CD4-positive, alpha-beta T cell treated with Interleukin-17A for 4 hours (primary cell): ENCODE measurements at places on chromosomes 11 and 22.
A peak's percentile ranks its signal among the peaks of the same experiment; 100 is the strongest.

- no peak for DNase-seq
Measured at GRCh38 chr22:43431808-43432554, 20.2 kb downstream of the MPPED1 start.

DNA sequence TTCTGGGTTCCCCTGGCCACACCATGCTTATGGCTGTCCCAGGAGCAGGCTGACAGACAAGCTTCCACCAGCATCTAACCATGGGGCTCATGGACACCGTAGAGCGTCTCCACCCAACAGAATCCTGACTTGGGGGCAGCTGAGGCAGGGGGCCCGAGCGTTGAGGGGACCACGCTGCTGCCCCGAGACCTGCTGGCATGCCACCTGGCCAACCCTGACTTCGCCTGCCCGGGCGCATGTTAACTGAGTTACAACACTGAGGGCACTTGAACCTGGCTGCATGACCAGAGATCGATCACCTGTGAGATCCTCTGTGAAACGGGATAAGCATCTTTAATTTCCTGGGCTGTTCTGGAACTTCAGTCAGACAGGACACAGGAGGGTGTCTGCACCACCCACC is 13.7 kb downstream of the PPM1F start:
- no peak for DNase-seq

DNA sequence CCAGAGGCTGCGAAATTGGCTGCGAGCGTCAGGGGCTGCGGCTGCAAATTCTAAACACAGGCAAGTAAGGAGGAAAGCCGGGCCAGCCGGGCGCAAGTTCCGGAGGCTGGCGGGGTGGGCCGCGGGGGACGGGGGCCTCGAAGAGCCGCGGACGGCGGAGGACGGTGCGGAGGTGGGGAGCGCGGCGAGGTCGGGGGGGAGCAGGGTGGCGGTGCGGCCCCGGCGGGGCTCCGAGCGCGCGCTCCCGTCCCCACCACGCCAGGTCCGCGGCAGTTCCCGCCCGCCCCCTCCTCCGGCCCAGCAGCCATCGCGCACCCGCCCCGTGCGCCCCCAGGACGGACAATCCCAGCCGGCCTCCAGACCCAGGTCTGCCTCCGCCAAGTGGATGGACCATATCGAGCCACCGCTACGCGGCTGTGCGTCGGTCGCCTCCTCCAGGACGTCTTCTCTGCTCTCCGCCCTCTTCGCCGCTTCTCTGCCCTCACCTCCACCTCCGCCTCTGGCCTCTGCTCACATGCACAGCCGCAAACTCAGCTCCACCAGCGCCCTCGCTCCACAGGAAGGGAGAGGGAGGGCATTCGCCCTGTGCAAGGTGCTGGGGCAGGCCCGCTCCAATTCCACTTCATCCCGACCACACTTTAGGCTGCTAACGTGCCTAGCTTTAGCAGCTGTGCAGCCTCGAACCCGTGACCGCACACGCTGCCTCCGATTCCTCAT is 7.2 kb downstream of the ELFN2 start:
- peak; percentile 46 for DNase-seq

DNA sequence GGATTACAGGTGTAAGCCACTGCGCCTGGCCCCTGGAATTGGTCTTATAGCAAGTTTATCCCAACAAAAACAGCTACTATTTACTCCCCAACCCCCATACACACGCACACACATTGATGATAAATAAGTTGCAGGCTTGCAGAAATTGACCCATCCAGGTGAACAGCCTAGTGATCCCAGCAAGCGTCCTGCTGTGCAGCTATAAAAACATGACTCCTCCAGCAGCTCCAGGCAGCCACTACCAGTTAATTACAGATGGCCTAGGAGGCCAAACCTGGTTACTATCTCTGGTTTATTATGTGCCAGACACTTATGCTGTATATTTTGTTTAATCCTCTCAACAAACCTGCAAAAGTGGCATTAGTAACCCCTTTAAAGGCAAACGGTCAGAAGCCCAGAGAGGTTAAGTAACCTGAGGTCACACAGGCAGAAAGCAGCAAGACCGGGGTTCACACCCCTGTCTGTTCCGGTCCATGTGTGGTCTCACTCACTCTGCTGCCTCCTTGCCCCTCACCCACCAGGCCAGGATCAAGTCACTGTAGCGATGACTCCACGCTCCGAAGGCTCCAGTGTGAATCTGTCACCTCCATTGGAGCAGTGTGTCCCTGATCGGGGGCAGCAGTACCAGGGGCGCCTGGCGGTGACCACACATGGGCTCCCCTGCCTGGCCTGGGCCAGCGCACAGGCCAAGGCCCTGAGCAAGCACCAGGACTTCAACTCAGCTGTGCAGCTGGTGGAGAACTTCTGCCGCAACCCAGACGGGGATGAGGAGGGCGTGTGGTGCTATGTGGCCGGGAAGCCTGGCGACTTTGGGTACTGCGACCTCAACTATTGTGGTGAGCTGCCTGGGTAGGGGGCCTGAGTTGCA is 6.6 kb downstream of the F2 start:
- DNase-seq: no peak

DNA sequence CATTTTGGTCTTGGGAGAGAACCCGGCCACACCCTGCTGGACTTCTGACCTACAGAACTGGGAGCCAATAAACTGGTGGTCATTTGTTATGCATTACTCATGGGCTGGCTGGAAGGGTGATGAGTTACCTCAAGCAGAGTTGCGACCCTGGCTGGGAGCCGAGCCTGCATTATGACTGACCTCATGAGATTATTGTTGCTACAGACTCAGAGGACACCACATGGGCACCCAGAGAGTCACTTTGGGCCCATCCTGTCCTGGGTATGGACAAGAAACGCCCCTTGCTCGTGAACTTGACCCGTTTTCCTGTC is 531.7 kb downstream of the TBC1D22A start:
- DNase-seq: no peak

- no peak for DNase-seq
Measured at GRCh38 chr11:14980854-14981253, 8.7 kb upstream of the CALCA start.

DNA sequence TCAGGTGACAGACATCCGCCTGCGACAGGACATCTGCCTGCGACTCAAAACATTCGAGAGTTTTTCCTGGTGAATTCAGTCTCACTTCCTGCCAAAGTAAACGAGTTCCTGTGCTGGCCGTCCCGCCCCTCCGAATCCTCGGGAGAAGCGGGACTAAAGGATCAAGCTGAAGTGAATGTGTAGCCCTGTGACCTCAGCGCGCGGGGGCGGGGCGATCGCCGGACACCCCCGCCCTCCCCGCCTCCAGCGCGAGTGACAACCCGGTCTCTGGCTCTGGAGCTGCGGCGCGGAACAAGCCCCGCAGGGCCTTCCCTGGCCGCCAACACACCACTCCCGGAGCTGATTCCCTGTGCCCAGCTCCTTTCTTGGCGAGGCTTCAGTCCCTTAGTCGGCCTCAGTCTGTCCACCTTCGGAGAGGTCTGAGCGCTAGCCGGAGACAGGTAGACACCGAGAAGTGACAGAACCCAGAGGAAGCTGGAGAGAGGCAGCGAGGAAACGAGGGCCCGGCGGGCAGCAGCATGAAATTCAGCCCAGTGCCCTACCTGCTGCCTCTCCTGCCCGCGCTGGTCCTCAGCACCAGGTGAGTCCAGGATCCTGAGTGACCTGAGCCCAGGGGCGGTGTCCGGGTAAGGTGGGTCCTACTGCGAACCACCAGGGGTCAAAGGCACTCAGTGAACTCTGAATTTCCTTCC is 766.4 kb upstream of the LUZP2 start:
- DNase-seq: no peak

DNA sequence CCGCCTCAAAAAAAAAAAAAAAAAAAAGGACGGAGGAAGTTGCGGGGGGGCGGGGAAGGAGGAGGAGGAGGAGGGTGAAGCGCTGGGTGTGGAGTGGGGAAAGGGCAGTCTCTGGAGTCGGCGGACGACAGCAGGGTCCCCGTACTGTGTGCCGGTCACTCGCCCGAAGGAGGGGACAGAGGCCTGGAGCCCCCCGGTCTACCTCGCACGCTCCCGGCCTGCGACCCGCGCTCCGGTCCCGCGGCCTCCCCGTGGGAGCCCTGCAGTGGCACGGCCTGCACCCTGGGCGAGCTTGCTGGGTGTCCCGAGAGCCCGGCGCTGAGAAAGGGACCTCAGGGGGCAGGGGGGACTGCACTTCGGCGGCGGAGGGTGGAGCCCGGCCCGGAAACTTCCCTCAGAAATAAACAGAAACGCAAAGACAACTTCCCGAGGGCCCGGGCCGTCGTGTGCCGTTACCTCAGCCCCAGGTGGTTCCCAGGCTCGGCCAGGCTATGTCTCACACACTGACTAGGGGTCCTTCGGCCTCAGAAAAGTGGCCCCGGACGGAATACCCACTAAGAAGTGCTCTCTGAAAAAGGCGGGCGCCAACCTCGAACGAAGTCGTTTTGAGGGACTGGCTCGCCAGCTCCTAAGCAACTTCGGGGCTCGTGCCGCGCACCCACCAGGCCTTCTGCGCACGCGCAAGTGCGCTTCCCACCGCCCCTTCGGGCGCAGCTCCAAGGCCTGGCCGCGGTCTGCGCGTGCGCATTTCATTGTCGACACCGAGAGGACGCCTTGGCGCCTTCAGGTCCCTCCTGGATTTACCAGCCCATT is at the start of gene MAJIN:
MAJIN (minus strand) TSS at position 688 of the 813 bp plus-strand sequence. CDS start 12,703 bp downstream, outside the sequence.
- peak; percentile 94 for DNase-seq

DNA sequence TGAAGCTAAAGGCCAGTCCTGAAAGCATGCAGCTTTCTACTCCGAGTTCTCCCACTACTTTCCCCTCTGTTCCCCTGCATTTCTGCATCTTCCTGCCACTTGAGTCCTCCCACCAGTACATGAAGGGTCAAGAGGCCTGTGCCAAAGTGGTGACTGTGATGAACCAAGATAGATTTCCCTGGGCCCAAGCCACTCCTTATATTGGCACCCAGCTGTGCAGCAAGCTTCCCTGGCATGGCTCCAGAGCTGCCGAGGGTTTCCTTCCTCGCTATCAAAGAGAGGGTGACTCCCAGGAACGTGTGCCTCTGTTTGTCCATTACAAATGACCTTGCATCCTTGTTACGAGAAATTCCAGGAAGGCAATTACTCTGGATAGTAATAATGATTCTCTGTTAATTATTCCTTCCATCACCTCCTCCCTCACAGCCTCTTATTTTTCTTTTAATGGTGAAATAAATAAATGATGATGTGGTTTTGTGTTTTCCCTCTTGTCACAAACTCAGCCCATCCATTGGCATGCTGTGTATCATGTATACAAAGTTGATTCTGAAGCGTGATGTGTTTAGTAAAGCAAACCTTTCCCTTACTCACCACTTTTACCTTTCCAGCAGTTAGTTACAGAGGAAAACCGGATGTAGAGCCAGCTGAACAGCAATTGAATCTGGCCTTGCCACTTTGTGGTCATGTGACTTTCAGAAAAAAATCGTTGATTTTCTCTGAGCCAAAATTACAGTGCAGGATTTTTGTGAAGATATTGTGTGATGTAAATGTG is 8.3 kb downstream of the SRSF8 start:
- no peak for DNase-seq

- no peak for DNase-seq
Measured at GRCh38 chr11:126345759-126346585, 9.5 kb upstream of the ST3GAL4 start.

GRCh38 chr11:31996159-31996881 is 94.6 kb upstream of the RCN1 start:
- DNase-seq: no peak

DNA sequence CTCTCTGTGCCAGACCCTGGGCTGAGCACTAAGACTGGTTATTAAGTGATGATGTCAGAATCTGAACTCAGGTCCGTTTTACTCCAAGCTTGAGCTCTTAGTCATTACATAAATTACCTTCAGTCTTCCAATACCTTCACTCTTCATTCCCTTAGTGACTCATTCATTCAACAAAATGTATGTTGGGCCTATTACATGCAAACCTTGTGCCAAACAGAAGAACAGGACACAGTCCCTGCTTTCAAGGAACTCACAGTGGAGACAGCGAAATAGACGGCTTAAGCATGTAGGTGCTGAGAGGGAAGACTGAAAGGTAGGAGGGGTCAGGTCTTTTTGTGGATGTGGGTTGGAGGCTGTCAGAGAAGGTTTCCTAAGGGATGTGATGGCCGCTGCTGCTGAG is 3.3 kb downstream of the KCTD14 start:
- DNase-seq: no peak

- peak; percentile 62 for DNase-seq
Measured at GRCh38 chr11:107916671-107917241, 11.5 kb upstream of the RAB39A start.

- DNase-seq: no peak
Measured at GRCh38 chr11:32584921-32585320, 1.3 kb downstream of the EIF3M start.

DNA sequence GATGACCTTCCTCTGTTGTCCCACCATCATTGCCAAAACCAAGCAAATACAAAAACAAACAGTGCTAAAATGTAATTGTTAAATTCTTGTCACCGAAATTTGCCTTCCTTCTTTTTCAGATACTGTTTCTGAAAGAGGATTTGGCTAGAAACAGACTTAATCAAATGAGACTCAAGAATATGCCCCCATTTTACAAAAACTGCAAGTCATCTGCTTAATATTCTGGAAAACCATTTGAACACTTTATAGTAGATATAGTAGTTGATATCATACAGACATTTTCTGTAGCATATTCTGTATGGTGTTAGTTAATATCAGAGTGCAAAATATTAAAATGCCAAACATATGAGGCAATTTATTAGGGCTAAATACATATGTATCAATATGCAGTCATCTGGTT is 3.5 kb downstream of the OR5M1 start:
- DNase-seq: no peak

GRCh38 chr22:20889025-20889704 is 28.0 kb upstream of the CRKL start:
- DNase-seq: no peak

- no peak for DNase-seq
Measured at GRCh38 chr22:32814285-32814860, 12.9 kb downstream of the TIMP3 start.

DNA sequence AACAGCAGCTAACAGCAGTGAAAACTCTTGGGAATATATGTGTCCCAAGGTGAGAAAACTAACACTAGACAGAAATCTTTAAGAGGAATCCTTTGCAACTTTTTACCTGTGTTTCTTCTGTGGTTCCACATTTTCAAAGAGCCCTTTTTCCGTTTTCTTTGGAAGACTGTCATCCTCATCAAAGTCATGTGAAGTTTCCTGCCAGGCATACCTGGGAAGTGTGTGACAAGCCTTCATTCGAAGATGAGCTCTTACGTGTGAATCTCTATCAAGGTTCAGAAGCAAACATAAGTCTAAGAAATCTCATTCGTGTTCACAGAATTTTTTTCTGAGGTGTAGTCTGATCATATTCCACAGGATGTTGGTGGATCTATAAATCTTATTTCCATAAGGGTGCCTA is 330.6 kb upstream of the MPPED2 start:
- DNase-seq: no peak

DNA sequence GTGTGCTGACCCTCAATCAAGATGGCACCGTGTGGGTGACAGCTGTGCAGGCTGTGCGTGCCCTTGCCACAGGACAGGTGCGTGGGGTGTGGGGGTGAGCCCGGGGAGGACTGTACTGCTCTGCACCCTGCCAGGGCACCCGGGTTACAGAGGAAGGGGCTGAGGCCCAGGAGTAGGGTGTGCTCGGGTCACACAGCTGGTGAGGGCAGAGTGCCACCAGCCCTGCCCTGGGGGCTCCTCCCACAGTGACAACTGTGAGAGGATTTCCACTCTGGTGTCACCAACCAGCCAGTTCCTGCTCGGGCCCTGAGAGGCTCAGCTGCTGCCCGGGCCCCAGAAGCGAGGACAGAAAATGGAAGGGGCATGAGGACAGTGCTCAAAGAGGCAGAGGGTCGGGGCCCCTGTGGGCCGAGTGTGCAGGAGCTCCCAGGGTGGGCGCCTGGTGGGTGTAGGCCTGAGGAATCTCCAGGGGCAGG is 20.5 kb downstream of the TRMU start:
- DNase-seq: no peak
